ENCODE measurements at places on chromosomes 2 and 18. TPM values are rescaled to one million over a fixed set of nuclear protein-coding genes. Genes with fewer than 3 reads are reported as not detected.

- peak; percentile 34 for ATAC-seq
These were observed 17.1 kb downstream of the THAP4 start for GRCh38 chr2:241619597-241620418.

GRCh38 chr18:68406761-68407160 lies 308.1 kb downstream of the TMX3 start:
- no peak for ATAC-seq

Gene GMCL1
- total RNA-seq = 24.1 TPM

- no peak for ATAC-seq
These were observed 2.4 kb downstream of the RAB17 start for GRCh38 chr2:237588044-237588696.

- ATAC-seq = no peak
These were observed 834 bp upstream of the ARL4C start for GRCh38 chr2:234497594-234498235.

Gene REG3A
- not detected for total RNA-seq

GRCh38 chr2:127463155-127463991 lies 45.1 kb downstream of the PROC start:
- ATAC-seq = no peak

Measured in activated T-helper 17 cell treated with anti-CD3 and anti-CD28 coated beads, Interleukin-2, amount 50 U/mL, for 72 hours (primary cell).